ENCODE measurements at places on chromosomes 6 and 20. TPM values are rescaled to one million over a fixed set of nuclear protein-coding genes. Genes with fewer than 3 reads are reported as not detected.

The CDC40 gene
- 11.1 TPM for total RNA-seq

The FOXP4 gene
- 24.6 TPM for total RNA-seq

The SLC22A1 gene
- total RNA-seq = 1,378 TPM

The KATNA1 gene
- 6.1 TPM for total RNA-seq

The TRAPPC3L gene
- total RNA-seq = not detected

The SAMD3 gene
- total RNA-seq = 0.30 TPM

The PAX1 gene
- not detected for total RNA-seq

The CRISP3 gene
- 0.13 TPM for total RNA-seq

The TRERF1 gene
- total RNA-seq = 0.58 TPM

The CRISP2 gene
- total RNA-seq = not detected

- DNase-seq = no peak
Observed at GRCh38 chr6:114886670-114887436, 544.0 kb upstream of the HS3ST5 start.

DNA sequence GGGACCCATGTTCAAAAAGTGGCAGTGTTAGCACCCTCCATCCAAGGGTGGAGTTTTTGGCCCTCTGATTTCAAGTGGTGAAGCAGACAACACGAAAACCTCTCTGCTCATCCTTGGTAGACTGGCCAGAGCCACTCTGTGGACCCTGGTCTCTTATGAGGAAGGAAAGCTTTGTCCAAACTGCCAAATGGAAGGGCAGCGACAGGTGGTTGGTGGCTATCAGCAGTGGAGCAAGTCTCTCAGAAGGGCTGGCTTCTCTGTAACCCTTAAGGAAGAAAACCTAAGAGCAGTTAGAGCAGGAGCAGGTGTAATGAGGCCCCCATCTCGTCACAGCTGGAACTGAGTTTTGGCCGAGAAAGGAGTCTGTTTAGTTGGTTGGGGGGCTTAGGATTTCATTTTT, 155.8 kb downstream of the SLC16A10 start:
- DNase-seq = no peak

DNA sequence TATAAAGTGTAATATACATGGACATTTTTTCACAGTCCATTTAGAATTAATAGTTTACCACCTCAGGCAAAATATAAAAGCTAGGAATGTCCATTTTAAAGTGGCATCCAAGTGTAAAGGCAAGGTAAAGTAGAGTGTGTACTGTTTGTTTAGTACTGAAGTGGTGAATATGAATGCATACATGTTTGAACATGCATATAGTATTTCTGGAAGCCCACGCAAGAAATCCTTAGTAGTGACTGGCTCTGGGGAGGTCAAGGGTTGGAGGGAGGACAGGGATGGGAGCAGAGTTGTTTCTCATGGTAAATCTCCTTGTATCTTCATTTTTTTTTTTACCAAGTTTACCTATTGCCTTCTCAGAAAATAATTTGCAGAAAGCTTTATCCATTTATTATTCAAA, 129.2 kb downstream of the UNC5CL start:
- no peak for DNase-seq

DNA sequence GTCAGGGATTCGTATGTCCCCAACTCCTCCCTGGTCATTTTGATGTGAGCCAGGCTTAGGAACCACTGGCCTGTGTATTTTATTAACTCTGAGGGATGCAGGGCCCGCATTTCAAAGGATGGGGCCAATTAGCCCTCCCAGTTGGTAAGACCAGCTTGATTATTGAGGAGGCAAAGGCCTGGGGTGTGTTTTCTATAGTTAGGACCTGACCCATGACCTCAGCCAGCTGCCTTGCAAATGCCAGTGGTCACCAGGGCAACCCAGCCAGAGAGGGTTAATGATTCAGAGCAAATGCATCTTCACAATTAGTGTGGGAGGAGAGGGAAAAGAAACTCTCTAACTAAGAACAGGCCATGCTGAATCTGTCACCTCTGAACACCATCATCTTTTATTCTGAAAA, 835.4 kb downstream of the MAFB start:
- DNase-seq = no peak

GRCh38 chr6:41371992-41372831, 36.8 kb downstream of the NCR2 start:
- no peak for DNase-seq

GRCh38 chr20:16819483-16819882, 71.3 kb downstream of the OTOR start:
- no peak for DNase-seq

DNA sequence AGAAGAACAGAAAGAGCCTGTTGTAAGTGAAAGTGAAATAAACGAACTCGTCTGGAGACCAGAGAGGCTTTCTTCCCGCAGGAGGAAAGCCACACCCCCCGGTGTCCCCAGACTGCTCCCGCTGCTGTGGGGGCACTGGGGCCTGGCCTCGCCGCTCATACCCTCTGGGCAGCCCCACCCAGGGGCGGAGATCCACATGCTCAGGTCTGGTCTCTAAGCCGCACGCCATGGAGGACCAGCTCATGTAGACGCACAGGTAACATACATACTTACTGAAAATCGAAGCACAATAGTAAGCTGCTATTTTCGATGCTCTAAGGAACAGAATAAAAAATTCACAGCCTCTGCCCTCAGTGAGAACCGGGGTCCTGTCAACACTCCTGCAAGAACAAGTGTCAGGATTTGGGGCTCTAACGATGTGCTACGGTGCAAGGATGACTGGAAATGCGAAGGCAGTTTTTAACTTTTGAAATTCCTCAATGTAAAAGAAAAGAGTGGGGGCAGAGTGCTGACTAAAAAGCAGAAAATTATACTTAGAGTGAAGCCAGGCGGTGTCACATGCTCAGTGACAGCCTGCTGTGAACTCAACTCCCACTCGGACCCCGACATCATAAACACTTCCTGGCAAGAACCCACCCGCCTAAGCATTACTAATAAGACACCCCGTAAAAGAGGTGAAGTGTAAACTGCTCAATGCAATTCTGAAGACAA, 110.5 kb downstream of the IRF4 start:
- no peak for DNase-seq

DNA sequence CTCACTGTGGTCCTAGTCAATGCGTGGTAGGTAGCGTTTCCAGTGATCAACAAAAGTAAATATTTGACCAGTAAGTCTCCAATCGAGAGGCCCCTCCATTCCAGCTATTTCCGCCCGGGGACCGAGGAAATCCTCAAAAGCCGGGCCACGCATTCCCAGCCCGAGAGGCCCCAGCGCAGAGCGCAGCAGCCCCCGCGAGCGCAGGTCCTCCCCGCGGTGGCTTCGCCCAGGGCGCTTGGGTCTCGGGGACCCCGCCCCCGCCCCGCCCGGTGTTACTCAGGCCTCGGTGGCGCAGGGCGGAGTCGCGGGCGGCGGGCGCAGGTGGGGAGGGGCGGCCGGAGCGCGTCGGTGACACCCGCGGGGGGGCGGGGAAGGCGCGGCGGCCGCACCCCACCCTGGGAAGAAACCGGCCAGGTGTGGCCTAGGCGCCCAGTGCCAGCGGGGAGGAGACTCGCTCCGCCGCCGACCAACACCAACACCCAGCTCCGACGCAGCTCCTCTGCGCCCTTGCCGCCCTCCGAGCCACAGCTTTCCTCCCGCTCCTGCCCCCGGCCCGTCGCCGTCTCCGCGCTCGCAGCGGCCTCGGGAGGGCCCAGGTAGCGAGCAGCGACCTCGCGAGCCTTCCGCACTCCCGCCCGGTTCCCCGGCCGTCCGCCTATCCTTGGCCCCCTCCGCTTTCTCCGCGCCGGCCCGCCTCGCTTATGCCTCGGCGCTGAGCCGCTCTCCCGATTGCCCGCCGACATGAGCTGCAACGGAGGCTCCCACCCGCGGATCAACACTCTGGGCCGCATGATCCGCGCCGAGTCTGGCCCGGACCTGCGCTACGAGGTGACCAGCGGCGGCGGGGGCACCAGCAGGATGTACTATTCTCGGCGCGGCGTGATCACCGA, at the start of gene DSP:
Gene DSP (plus strand): TSS at position 497 of the 890 bp plus-strand sequence. CDS start 245 bp downstream, at position 742.
- DNase-seq = peak; percentile 93

DNA sequence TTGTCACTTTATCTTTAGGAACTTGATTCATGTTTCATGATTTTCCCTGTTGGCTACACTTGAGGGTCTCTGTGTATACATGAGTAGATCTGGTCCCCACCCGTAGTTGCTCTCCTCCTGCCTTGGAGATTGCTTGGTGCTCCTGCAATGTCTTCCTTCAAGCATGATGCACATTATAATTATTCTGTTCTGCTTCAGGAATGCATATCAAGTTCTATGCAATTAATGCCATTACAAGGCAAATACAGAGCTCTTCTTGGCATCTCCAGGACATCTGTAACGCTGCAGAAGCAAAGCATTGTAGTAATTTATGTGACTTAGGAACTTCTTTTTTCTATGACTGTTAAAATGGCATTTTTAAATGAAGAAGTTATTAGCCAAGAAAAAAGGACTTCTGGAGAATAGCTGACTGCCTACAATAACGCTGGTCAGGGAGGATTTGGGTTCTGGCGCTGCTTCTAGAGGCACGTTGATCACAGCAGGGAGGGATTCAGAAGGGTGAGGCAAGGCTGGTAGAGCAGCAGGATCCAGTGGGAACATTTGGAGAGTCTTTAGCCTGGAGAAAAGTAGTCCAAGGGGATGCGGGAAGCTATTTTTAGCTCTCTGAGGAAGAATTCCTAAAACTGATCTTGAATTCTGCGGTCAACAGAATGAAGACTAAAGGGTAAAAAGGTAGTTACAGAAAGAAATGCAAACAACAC, 203.6 kb downstream of the PLCB1 start:
- DNase-seq = no peak

GRCh38 chr6:26126394-26127235, 39.4 kb downstream of the HFE start:
- DNase-seq = no peak

DNA sequence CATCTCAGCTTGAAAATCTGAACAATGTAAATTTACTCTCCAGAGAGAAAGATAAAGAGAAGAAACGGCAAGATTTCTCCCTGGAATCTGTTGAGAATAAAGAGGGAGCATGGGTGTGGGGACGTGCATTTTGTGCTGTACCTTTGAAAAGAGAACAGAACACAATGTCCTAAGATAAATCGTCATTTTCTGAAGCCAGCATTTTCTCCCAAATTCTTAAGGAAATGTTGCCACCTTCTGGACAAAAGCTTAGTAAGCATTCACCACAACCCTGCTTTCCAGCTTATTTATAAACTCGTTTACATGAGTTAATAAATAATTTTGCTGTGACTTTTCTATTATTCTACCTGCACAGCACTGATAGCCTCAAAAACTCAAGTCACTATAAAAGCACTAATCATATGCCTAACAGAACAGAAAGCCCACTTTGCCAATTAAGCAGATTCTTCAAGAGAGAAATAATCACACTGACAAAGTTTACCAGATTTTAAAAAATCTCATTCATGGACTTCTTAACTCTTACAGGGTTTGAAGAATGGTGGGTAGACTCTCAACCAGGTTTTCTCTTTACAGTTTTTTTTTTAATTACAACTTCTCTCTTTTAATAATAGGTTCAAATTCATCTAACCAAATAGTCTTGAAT, 155.8 kb downstream of the MBOAT1 start:
- DNase-seq = no peak

GRCh38 chr6:90537723-90538258, 49.1 kb downstream of the MAP3K7 start:
- DNase-seq = no peak

DNA sequence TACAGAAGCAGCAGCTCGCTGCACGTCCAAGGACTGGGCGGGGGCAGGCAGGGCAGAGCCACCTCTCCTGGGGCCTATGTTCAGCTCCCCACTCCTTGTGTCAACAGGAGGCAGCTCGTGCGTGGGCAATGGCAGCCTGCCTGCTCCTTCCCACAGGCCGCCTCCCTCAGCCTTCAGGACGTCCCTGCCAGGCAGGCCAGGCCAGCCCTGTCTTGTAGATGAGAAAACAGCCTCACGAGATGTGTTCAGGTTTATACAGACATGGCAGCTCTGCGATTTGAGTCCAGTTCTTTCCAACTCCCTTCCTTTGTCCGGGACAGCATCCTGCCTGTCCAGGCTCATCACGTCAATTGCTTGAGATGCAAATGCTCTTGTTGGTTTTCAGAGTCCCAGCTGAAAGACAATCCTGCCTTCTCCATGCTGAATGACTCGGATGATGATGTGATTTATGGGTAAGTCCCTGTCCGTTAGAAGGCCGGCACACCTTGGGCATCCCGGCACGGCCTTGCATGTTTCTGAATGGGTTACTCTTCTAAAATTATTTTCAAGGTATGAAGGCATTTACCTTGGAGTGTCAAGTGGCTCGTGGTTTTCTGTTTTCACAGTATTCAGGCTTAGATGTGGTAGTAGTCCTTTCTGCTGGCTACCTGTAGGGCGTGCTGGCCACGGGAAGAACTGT, 13.5 kb downstream of the DYNLT1 start:
- peak; percentile 43 for DNase-seq

DNA sequence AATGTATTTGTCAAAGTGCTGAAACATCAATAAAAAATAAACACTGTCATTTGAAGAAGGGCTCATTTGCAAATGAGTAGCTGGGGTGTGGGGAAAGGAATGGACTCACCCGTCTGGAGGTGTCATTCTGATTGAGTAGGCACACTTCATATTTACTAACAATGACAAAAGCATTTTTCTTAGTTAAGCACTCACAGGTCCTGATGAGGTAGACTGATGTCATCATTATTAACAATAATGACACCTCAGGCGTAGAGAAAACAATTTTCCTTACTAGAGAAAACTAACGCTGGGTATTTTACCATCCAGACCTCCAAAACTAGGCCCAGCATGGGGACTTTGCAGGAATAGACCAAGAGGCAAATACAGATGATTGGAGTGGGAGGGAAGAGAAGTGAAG, 76.0 kb downstream of the UNC5CL start:
- DNase-seq = no peak

GRCh38 chr6:162219266-162219665, 508.3 kb downstream of the PRKN start:
- no peak for DNase-seq

GRCh38 chr20:38883981-38884733, 42.1 kb upstream of the FAM83D start:
- no peak for DNase-seq

DNA sequence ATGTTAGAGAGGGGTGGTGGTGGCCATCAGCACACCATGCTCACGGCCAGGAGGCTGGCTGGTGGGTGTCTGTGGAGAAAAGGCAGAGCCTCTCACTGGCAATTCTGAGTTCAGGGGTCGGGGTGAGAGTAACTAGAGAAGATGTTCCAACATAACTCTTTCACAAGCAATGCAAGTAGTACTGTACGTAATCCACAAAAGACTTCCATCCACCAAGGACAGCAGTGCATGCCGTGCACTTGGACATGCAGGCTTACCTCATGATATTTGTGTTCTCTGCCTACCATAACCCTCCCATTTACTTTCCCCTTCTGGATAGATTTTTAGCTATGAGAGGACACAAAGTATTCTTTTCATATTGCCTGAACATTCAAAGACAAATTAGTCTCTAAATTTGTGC, 51.3 kb downstream of the DCBLD1 start:
- DNase-seq = no peak
